ENCODE measurements at places on chromosomes 16 and 17. TPM values are rescaled to one million over a fixed set of nuclear protein-coding genes. Genes with fewer than 3 reads are reported as not detected.

- no peak for DNase-seq
Measured at GRCh38 chr16:87535855-87536794, 43.3 kb upstream of the ZCCHC14 start.

- no peak for DNase-seq
Measured at GRCh38 chr16:17277981-17278381, 192.8 kb downstream of the XYLT1 start.

- DNase-seq = peak; percentile 65
Measured at GRCh38 chr17:41651625-41652460, 27.5 kb upstream of the KRT17 start.

DNA sequence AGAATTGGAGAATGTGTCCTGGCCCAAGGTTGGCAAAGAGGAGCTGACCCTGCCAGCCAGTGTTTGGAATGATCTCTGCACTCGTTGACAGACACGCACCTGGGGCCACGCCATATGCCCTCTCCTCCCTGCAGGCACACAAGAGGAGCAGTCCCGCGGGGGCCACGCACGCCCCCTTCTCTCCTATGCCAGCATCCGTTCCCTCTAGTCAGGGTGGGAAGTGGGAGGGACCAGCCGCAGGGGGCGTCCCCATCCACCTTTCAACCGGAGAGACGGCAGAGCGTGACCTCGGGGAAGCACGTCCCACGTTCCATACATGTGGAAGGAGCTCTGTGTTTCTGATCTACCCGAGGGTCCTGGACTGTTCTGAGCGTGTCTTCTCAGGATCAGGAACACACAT, 86.9 kb upstream of the ZNF750 start:
- DNase-seq = no peak

Gene RPUSD1
- 19.2 TPM for polyA plus RNA-seq

- no peak for DNase-seq
Measured at GRCh38 chr16:69880640-69881133, 70.4 kb upstream of the CLEC18A start.

Gene C1QTNF8
- 0.23 TPM for polyA plus RNA-seq

- DNase-seq = no peak
Measured at GRCh38 chr16:2698965-2699750, 16.8 kb downstream of the KCTD5 start.

Gene BICDL2
- 5.1 TPM for polyA plus RNA-seq

Gene C16orf74
- polyA plus RNA-seq = 12.9 TPM

Gene PLSCR3
- 46.1 TPM for polyA plus RNA-seq

GRCh38 chr16:65121870-65122723, at the start of gene CDH11:
Gene CDH11 (minus strand): TSS chr16:65122063. CDS start chr16:65004869, 117,194 bp downstream.
- DNase-seq = peak; percentile 91

Gene HBA1
- polyA plus RNA-seq = 1,350 TPM

Gene KRT20
- polyA plus RNA-seq = not detected

DNA sequence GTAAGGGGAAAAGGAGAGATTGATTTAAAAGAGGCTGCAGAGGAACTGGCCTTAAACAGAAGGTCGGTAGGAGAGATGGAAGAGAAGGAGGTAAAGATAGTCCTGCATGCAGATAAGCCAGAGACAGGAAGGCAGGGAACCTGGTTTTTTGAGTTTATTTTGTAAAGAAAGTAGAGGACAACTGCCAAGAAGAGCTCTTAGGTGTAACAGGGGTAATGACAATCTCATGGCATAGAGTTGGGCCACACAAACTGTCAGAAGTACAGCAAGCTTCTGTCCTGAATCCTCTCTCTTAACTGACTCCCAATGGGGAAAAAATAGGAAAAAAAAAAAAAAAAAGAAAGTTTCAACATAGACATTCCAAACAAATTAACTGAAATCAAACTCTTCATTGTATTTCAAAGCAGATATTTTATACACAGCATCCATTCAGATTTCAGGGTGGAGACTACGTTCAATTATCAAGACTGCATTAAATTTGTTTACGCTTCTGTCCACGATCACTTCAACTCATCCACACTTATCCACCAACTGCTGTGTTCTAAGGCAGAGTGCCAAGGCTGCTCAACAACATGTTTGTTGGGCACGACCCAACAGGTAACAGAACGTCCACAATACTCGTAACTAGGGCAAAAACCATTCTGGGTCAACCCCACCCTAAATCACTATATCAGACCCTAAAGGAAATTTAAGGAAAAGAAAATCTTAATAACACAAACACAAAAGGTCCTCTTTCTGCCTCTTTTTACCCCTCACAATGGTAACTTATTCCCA, 34.9 kb downstream of the USP31 start:
- DNase-seq = no peak

DNA sequence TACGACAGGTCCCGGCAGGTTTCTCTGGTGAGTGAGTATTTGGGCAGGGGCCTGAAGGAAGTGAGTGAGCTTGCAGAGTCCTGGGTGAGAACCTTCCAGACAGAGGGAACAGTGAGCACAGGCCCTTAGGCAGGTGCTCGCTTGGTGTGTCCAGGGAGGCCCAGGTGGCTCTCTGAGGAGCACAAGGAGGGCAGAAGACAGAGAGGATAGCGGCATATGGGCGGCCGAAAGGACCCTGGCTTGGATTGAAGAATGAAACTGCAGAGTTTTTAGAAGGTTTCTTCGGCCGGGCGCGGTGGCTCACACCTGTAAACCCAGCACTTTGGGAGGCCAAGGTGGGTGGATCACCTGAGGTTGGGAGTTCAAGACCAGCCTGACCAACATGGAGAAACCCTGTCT, 6.7 kb downstream of the DRG2 start:
- no peak for DNase-seq

Gene PNMT
- 2.6 TPM for polyA plus RNA-seq

GRCh38 chr17:74712301-74712700, 422 bp downstream of the CD300LF start:
- DNase-seq = no peak

- DNase-seq = peak; percentile 42
Measured at GRCh38 chr17:12256380-12256995, 235.8 kb downstream of the MAP2K4 start.

DNA sequence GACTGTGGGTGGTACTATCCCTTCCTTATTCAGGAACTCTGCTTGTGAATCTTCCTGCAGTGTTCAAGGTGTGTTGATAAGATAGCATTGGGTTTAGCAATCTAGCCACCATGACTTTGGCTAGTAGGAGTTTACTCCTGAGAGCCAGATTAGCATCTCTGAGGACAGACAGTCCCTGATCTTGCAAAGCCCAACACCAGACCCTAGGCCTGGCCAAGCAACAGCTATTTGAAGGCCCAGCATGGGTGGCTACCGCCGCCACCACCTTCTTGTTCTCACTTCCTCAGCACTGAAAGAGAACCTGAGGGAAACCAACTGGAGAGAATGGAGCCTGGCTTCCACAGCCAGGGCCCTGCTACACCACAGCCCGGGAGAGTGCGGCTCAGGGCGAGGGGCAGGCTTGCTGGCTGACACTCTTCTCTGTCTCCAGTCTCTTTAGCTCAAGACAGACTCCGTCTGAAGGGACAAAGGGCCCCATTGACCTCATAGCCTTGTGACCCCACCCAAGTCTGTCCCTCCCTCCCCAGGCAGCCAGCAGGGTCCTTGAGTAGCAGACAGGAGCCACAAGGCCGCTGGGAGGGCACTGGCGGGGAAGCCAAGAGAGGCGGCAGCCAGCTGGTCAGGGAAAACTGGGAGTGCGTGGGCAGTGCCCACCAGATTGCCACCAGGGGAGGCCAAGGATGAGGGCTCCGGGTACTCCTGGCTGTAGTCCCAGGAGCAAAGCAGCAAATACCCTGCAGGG, 10.9 kb upstream of the ARHGAP23 start:
- DNase-seq = no peak

DNA sequence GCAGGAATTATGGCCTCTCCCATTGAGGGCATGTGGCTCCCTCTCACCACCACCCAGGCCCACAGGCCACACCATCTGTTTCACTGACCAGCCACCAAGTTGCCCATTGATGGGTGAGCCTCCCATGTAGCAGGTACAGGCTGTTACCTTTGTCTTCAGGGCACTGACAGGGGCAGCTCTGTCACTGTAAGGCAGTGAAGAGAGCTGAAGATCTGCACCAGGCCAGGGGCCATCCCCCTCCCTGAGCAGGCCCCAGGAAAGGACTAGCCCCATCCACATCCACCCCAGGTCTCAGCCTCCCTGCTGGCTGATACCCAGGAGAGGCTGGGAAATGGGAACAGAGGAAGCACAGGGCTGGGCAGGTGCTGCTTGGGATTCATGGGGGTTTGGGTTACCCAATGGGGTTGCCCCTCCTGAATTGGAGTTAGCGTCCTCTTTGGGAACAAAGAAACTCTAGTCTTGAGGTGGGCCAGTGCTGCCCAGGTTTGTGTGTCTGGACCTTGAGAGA, 1691.4 kb downstream of the TP53TG3F start:
- no peak for DNase-seq

DNA sequence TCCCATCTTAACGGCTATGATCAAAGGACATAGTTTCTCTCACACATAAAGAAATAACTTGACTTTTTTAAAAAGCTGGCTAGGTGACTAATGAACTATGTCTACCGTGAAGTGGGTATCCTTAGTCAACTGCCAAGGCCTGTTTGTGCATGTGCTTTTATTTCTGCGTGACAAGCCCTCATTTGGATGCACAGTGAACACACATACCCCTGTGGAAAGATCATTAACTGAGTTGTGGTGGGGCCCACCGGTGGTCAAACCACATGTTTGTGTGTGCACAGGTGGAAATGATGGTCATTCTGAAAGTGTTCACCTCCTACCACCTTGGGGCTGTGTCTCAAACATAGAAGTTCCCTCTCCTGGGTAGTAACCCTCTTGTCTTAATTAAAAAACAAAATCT, 256.1 kb upstream of the SALL1 start:
- DNase-seq = no peak
